ENCODE measurements at places on chromosomes 7 and 10.

DNA sequence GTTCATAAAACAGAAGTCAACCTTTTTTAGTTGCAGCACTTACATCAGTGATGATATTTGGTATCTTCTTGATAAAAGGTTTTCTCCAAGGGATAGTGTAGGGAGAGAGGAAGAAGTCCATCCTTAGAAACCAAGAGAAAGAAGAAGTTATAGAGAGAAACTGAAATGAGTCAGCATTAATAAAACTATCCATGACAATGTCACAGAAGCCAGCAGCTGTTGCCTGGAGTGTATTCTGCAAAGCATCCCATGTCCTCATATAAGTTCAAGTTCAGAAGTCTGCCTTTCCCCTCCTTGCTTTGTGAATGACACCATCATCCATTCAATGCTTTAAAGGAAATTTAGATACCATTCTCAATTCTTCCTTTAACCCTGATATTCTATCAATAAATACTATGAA, 14.4 kb upstream of the COL1A2 start:
- no peak for DNase-seq

DNA sequence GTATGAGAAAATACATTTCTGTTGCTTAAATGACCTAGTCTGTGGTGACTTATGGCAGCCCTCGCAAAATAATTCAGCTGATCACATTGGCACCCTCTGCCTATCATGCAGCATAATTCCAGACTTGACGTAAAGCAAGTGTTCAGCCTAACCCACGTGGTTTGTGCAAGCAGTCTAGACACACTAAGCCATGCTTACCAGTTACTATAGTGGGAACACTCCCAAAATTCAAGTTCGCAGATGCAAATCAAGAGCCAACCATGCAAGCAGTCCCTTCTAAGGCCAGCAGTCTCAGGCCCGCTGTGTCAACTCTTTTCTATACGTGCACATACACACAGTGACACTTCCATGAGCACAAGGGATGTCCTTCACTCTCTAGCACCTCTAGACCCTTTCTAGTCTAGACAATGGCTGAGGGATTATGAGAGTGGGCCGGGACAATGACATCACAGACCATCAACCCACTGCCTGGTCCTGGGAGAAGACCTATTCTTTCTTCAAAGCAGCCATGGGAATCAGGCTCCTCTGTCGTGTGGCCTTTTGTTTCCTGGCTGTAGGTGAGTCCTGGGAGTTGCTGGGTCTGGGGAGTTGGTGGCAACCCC, 29.0 kb upstream of the PRSS1 start:
- no peak for DNase-seq

- DNase-seq: peak; percentile 91
Observed at GRCh38 chr7:12162415-12163113, 48.5 kb upstream of the TMEM106B start.

DNA sequence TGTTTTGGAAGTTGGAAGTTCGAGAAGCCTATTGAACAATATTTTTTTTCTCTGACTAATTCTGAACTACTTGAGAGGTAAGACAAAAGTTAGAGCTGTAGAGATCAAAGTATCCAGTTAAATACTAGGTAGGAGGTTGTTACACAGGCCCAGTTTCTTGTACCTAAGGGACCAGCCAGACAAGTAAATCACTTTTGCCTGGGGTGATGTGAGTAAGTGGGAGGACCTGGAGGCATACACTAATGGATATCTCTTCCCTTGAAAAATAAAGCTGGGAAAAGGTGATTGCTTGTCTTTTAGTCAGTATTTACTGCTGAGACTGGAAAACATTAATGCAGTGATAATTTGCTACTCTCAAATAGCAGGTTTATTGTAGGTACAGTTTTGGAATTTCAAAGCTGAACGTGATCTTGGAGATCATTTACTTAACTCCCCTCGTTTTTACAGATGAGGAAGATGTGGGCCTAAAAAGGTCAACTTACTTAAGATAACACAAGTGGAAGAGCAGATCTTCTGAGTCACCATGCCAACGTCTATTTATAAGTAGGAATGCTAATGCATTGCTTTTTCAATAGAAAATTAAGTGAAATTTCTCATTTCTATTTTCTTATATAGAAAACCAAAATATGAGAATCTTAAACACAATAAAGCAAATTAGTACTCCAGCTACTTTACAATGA, 181.3 kb downstream of the PPP1R9A start:
- DNase-seq: no peak

- DNase-seq: no peak
Observed at GRCh38 chr7:106779877-106780276, 85.2 kb upstream of the PIK3CG start.

DNA sequence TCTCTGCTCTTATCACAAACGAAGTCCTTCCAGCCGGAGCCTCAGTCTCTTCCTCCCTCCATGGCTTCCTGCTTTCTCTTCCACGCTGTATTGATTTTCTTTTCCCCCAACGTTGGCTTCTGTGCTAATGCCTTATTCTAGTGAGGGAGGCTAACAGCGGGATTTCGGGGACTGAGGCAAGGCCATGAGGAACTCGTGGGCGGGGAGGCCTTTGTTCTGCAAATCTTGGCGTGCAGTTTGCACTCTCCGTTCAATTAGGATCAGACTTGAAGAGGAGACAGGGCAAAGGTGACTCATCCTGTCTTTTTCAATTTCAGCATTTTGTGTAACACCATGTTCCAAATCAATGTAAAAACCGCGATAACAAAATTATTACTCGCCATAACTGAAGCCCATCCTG, 25.3 kb downstream of the EN2 start:
- DNase-seq: no peak

DNA sequence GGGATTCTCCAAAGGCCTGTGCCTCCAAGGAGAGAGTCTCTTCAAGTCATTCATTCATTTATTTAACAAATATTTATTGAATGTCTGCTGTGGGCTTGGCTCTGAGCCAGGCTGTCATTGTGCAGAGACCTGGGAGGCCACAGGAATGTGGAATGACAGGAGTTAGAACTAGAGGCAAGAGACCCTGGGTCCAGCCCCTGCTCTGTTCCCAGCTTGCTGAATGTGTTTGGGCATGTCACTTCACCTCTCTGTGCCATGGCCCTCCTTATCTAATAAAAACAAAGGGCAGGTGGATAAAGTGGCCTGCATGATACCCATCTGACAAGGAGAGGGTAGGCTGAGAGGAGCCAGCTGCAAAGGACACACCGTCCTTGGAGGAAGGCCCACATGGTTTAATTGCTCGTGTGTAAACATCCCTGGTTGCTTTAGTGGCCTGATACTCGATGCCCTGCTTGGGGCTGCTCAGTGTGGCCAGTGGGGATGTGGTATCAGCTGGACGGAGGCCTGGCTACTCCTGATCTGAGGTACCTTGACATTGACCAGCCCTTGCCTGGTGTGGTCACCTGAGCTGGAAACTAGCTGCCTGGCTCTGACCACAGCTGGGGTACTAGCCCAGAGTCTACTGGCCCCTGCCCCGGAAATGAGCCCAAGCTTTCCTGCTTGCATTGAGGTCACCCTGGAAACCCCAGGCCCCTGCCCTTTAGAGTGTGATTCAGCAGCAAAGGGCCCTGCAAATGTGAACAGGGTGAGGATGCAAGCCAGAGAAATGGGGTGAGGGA, 116.2 kb downstream of the CDH23 start:
- DNase-seq: peak; percentile 92

- DNase-seq: peak; percentile 8
Observed at GRCh38 chr7:111677848-111678247, 115.6 kb upstream of the IMMP2L start.

DNA sequence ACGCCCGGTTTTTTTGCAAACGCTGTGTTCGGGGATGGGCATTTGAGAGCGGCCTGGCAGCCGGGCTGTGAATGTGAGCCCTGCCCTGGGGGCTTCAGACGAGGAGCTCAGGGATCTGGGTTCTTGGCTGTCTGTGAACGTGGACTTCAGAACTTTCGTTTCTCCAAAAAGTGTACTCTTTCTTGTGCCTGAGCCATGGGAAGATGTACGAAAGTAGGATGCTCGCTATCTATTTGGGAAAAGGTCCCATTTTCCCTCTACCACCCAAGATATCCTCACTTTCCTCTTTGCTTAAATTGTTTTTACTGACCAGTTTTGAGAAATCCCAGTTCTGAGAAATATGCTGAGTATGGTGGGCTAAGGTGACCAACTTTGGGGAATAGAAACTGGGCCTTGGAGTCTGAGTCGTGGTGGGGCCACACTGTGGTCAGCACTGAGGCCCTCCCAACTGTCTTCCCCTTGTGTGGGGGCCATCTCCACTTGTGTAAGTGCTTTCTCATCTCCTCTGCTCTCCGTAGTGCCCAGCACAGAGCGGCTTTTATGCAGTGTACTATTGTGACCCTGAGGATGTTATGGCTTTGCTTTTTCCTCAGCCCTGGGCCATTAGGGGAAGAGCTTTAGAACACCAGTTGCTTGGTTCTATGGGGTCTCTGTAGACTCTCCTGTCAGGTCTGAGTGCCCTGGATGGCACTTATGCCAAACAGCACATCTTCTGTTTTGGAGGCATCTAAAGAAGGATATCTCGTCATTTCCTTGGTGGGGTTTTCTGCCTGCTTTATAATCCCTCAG, 918 bp downstream of the DBNL start:
- DNase-seq: no peak
